ENCODE measurements at places on chromosomes 11 and 22.

- DNase-seq = no peak
These were observed 63.5 kb downstream of the ATM start for GRCh38 chr11:108286370-108286769.

GRCh38 chr11:117189941-117190544 lies 9.1 kb upstream of the TAGLN start:
- DNase-seq = no peak

DNA sequence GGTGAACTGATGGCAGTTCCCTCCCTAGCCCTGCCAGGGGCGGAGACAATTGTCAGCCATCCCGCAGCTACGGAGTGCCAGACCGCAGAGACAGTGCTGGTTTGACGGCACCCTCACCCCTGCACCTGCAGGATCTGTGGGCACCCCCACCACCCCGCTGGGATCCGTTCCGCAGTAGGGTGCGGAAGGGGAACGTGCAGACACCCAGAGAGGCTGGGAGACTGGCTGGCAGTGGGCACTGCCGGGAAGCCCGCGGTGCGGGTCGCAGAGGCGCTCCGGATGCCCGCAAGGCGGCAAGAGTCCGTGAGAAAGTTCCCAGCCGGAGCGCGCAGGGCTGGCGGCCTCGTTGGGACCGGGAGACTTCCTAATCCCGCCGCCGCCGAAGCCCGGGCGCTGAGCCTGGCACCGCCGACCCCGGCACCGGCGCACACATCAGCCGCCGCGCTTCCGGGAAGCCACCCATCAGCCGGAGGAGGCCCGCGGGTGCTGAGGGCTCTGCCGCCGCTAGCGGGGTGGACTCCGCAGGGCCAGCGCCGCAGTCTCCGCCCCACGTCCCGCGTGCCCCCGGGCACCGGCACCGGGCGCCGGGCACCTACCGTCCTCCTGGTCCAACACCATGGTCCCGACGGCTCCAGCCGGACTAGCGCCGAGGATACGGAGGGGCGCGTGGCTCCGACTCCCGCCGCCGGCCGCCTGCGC lies 4.3 kb upstream of the LMO1 start:
- DNase-seq = peak; percentile 49

DNA sequence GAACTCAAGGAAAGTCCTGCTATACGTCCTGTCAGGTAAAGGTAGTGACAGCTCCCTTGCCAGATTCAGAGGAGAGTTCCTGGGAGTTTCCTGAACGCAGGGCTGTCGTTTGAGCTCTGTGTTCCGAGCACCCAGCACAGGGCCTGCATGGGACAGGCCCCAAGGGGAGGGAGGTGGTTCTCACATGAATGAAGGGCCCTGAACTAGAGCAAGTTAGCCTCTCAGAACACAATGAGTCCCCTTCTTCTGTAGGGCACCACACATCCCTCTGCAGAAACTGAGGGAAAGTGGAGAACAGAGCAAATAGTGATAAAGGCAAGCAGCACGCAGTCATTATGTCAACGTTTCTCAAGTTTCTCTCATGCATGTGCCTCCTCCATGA lies 35.3 kb downstream of the NEU3 start:
- no peak for DNase-seq

GRCh38 chr11:66888282-66888681 lies 31.4 kb downstream of the LRFN4 start:
- DNase-seq = no peak

GRCh38 chr11:848380-848931 lies 5.8 kb downstream of the TSPAN4 start:
- peak; percentile 27 for DNase-seq

DNA sequence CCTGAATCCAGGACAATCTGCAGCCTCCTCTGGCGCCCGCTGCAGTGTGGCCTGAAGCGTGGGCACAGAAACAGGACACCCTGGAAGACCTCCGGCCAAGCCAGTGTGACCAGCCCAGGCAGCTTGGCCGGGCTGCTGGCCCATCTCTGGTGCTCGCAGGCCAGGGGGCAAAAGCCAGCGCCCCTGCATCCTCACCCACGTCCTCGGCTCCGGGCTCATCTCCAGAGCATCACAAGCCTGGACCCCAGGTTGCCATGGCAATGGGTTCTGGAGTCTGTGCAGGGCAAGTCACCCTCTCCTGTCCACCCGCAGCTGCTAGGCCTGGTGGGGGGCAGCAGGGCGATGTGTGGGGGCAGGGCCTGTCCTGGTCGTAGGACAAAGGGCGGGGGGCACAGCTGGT lies 9.3 kb upstream of the PDGFB start:
- DNase-seq = no peak

GRCh38 chr11:59302991-59303390 lies 55.7 kb upstream of the OR5AN1 start:
- DNase-seq = no peak

GRCh38 chr11:72411623-72412419 lies 22.5 kb downstream of the CLPB start:
- no peak for DNase-seq

DNA sequence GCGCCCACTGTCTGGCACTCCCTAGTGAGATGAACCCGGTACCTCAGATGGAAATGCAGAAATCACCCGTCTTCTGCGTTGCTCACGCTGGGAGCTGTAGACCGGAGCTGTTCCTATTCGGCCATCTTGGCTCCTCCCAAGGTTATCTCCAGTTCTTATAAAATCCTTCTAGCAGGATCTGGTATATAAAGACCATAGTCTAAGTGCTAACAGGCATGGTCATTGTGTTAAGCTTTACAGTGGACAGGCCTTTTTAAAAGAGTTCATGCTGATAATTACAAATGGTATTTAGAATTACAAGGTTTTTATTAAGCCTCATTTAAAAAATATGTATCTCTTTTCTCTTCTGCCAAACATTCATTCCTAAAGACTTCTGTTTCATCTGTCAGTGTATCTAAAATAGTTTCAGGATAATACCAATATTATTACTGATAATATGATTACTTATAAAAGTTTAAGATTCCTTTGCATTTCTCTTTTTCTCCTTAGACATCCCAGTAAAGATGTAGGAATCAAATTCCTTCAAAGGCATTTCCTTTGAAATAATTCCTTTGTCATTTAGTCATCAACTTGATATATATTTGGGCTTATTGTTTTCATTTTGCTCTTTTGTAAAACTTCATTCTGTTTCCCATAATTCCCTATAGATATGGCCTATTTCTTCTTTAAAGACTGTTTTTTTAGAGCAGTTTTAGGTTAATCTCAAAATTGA lies 20.7 kb downstream of the DDX10 start:
- DNase-seq = no peak

DNA sequence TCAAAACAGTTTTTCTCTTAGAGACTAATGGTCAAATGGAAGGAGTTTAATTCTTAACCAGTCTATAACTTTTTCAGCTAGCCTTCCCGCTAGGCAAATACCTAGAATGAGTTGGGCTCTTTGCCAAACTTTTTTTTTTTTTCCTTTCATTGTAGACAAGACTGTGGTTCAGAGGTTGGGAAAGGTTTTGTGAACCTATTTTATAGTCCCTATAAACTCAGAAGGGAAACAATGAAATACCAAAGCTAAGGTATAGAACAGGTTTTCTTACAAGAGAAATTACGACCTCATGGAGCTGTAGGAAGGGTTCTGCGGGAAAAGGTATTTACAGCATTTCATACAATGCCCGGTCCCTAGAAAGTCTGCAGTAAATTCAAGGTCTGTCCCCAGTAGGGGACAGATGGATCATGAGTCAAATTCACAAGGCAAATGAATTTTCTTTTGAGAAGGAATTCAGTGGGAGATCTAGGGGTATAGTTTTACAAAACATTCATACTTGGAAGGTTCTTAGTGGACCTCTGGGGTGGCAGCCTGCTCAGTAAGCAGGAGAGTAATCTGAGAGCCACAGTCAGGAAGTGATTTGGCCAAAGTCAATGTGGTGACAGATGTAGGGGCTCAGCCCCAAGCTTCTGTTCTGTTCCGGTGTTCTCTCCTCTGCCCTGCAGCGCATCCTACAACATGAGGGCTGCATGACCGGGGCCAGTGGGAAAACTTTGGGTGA lies 146.8 kb downstream of the DBX1 start:
- peak; percentile 23 for DNase-seq

DNA sequence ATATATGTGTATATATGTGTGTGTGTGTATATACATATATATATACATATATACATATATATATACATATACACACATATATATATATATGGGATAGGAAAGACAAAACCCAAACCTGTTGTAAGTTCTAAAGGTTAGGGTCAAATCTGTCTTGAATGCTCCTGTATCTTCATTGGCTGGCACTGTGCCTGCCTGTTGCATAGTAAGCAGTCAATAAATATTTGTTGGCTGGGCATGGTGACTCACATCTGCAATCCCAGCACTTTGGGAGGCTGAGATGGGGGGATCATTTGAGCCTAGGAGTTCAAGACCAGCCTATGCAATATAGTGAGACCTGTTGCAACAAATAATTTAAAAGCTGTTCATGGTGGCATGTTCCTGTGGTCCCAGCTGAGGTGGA lies 205.4 kb downstream of the DBX1 start:
- no peak for DNase-seq

- no peak for DNase-seq
These were observed 24.8 kb downstream of the ADAMTS15 start for GRCh38 chr11:130473056-130473794.

GRCh38 chr11:130037881-130038585 lies 31.7 kb upstream of the APLP2 start:
- DNase-seq = peak; percentile 20

- DNase-seq = peak; percentile 65
These were observed 387.1 kb downstream of the SOX6 start for GRCh38 chr11:15969281-15969680.

DNA sequence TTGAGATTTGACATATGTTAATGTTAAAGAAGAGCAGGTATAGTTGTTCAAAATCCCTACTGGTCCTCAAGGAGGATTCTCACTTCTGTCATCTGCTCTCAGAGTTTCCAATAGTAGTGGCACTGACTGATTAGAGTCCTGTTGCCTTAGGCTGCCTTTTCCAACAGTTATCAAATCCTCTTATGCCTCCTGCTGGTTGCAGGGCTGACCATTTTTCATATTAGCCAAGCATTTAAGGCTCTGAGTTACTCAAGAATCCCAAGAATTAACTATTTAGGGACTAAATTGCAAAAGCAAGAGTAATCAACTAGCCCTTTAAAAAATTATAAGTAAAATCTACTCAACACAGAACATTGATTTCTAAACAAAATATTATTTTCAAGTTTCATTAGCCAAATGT lies 212.0 kb upstream of the CHORDC1 start:
- no peak for DNase-seq

GRCh38 chr11:12901874-12902481 lies 107.1 kb upstream of the RASSF10 start:
- DNase-seq = no peak

GRCh38 chr11:117670924-117671323 lies 126.1 kb downstream of the DSCAML1 start:
- no peak for DNase-seq

- no peak for DNase-seq
These were observed 218.1 kb downstream of the SNX19 start for GRCh38 chr11:130698174-130698573.

Data from urothelium cell line (cell line).